ENCODE measurements at places on chromosomes 3 and 15. TPM values are rescaled to one million over a fixed set of nuclear protein-coding genes. Genes with fewer than 3 reads are reported as not detected.

- H3K36me3 ChIP-seq: no peaks in the 10 kb centered on the region
- H3K4me3 ChIP-seq: no peak overlapping the region
- DNase-seq: no peak
Observed at GRCh38 chr15:35399901-35400300, 146.1 kb downstream of the DPH6 start.

GRCh38 chr3:197615430-197615829 lies 59.7 kb upstream of the BDH1 start:
- H3K27ac ChIP-seq: no peak overlapping the region
- H3K4me1 ChIP-seq: no peaks in the 10 kb centered on the region
- H3K4me3 ChIP-seq: no peak overlapping the region

DNA sequence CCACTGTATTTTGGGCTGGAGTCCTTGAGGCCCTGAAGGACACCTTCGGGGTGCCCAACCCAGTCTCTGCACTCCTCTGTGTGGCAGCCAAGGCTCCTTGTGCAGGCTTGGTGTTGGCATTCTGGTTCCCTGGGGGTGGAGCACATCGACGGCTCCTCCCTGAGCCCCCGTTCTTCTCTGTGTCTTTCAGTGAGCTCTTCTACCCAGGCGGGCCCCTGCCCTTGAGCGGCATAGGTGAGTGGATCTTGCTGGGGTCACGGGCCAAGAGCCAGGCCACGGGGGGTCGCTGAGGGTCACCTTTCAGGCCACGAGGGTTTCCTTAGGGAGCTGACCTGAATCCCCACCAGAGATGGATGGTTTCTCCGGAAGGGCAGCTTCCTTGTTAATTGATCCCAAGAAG lies 234.8 kb downstream of the SNRPN start:
- DNase-seq: no peak
- H3K36me3 ChIP-seq: no peaks in the 10 kb centered on the region
- H3K4me1 ChIP-seq: no peaks in the 10 kb centered on the region
- H3K4me3 ChIP-seq: no peak overlapping the region

DNA sequence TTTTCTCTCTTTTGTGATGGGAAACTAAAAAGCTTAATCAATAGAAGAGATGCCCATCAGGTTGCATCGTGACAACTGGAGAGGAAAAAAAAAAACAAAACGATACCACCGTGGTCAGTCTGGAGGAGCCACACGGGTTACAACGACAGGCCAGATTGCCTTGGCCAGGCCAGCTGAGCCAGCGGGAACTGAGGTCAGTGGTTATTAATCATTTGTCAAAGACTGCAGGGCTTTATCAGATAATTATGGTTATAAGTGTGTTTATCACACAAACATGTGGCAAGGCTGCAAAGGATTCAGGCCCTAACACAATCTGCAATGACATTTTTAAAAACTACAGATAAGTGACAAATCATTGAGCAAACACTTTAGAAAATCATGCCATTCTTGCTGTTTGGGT lies 135.0 kb upstream of the FAM3D start:
- no peak overlapping the region for H3K4me3 ChIP-seq
- no peaks in the 10 kb centered on the region for H3K36me3 ChIP-seq
- H3K4me1 ChIP-seq: no peaks in the 10 kb centered on the region
- no peaks in the 10 kb centered on the region for H3K27me3 ChIP-seq
- DNase-seq: no peak

- H3K36me3 ChIP-seq: no peaks in the 10 kb centered on the region
- no peak for DNase-seq
- H3K4me1 ChIP-seq: no peaks in the 10 kb centered on the region
- no peaks in the 10 kb centered on the region for H3K27me3 ChIP-seq
- H3K27ac ChIP-seq: no peak overlapping the region
Observed at GRCh38 chr3:50146316-50146901, 8.7 kb upstream of the SEMA3F start.

Gene STRIT1
- total RNA-seq: not detected

Gene RTP1
- total RNA-seq: not detected

DNA sequence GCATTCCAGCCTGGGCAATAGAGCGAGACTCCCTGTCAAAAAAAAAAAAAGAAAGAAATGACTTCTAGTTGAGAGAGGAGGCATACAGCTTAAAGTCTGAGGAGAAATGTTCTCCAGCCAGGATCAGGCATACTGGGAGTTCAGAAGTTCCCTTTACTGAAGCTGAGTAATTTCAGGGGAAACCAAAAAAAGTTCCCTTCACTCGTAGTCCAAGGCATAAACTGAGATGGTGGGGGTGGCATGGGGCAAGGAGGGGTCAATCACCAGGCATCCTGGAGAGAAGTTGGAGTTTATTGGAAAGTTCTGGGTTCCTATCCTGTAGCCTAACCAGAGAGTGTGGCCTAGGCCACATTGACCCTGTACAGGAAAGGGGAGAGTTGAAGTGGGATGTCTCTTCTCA lies 5.9 kb downstream of the GPX1 start:
- H3K4me1 ChIP-seq: peaks cover 6% of the 10 kb centered on the region
- H3K36me3 ChIP-seq: no peaks in the 10 kb centered on the region
- H3K27ac ChIP-seq: no peak overlapping the region
- DNase-seq: no peak
- no peaks in the 10 kb centered on the region for H3K27me3 ChIP-seq

DNA sequence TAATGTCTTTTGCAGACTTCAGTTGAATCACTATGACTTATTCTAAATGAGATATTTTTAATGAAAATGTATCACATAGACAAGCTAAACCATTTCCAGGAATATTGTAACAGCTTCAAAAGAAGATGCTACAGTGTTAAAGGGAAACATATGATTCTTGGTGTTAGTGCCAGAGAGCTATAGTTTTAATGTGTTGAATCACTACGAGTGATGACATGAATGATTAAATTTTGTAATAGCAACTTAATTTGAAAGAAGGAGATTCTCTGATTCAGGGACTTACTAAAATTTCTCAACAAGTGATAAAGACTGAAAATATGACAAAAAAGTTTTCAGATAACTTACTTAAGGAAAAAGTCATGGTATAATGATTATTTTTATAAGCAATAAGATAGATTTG lies 267.3 kb upstream of the SLITRK3 start:
- H3K27ac ChIP-seq: no peak overlapping the region
- DNase-seq: no peak
- H3K36me3 ChIP-seq: no peaks in the 10 kb centered on the region
- no peak overlapping the region for H3K4me3 ChIP-seq
- H3K27me3 ChIP-seq: no peaks in the 10 kb centered on the region
